Activated T-cell treated with anti-CD3 and anti-CD28 coated beads for 4 hours (primary cell): ENCODE measurements at places on chromosomes 2 and 18.

GRCh38 chr2:52017646-52018235, 985.8 kb upstream of the NRXN1 start:
- DNase-seq, result no peak

DNA sequence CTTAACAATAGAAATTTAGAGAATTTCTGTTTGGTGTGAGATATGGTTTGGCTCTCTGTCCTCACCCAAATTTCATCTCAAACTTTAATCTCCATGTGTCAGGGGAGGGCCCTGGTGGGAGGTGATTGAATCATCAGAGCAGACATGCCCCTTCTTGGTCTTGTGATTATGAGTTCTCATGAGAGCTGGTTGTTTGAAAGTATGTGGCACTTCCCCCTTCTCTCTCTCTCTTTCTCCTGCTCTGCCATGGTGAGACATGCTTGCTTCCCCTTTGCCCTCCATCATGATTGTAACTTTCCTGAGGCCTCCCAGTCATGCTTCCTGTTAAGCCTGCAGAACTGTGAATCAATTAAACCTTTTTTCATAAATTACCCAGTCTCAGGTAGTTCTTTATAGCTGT, 524.7 kb upstream of the ACVR2A start:
- no peak for DNase-seq

GRCh38 chr2:26727641-26728561, 35.4 kb downstream of the KCNK3 start:
- DNase-seq, result no peak

DNA sequence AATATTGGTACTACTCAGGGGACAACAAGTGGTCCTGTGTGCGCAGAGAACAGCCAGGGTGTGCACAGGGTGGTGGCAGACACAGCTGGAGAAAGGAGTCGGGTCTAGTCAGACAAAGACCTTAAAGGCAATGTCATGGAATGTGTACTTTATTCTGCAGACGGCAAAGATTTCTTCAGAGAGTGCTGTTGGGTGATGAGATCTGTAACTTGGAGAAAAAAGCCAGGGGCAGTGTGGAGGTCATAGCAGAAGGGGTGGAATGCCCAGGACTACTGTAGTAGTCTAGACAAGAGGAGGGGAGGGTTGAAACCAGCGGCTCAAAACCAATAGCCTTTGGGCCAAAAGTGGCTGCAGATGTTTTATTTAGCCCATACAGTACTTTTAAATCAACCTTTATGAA, 121.3 kb upstream of the ZFP36L2 start:
- no peak for DNase-seq
